Memory B cell (primary cell): ENCODE measurements at places on chromosomes 16 and 17.

- H3K4me3 ChIP-seq = no peak overlapping the region
- no peaks in the 10 kb centered on the region for H3K36me3 ChIP-seq
These were observed 41.6 kb downstream of the RNF157 start for GRCh38 chr17:76198702-76199101.

- H3K27ac ChIP-seq = no peak overlapping the region
- H3K36me3 ChIP-seq = no peaks in the 10 kb centered on the region
- no peak overlapping the region for H3K4me3 ChIP-seq
- H3K4me1 ChIP-seq = no peaks in the 10 kb centered on the region
- peaks cover 3% of the 10 kb centered on the region for H3K27me3 ChIP-seq
These were observed 101.7 kb upstream of the GPR139 start for GRCh38 chr16:20175358-20175757.

GRCh38 chr16:55954906-55955305 is 79.7 kb upstream of the CES5A start:
- H3K4me1 ChIP-seq = no peaks in the 10 kb centered on the region
- H3K36me3 ChIP-seq = peaks cover 7% of the 10 kb centered on the region
- H3K27me3 ChIP-seq = peaks cover 8% of the 10 kb centered on the region

DNA sequence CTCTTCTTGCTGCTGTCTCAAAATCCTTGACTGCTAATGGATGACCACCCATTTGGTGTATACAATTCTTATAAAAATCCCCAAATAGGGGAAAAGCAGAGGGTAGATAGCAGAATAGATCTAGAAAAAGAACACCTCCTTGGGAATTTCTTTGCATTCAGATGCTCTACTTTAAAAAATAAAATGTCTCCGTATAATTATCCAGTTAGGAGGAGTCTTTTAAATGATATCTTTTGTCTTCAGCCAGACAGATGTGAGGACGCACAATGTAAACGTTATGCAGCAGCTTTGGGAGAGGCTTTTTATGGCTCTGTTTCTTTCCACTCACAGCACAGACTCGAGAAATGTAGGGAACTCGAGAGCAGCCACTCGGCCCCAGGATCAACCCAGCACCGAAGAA is 300.2 kb downstream of the IRF8 start:
- H3K4me1 ChIP-seq = no peaks in the 10 kb centered on the region
- no peak for DNase-seq
- H3K27ac ChIP-seq = no peak overlapping the region
- peaks cover 20% of the 10 kb centered on the region for H3K27me3 ChIP-seq
- H3K4me3 ChIP-seq = no peak overlapping the region
- no peaks in the 10 kb centered on the region for H3K36me3 ChIP-seq
